Upper lobe of left lung (tissue), 6 donors: ENCODE measurements at places on chromosomes 12 and 14. TPM values are rescaled to one million over a fixed set of nuclear protein-coding genes. Genes with fewer than 3 reads are reported as not detected.

The DCP1B gene
- total RNA-seq, result 12.4 TPM

The GPRC5A gene
- total RNA-seq, result 194 TPM

The NRL gene
- total RNA-seq, result 4.6 TPM

The SPIC gene
- total RNA-seq, result not detected

The RD3L gene
- not detected for total RNA-seq

The COPS7A gene
- total RNA-seq, result 63.4 TPM

The GZMB gene
- 12.0 TPM for total RNA-seq

The ISM2 gene
- total RNA-seq, result not detected

DNA sequence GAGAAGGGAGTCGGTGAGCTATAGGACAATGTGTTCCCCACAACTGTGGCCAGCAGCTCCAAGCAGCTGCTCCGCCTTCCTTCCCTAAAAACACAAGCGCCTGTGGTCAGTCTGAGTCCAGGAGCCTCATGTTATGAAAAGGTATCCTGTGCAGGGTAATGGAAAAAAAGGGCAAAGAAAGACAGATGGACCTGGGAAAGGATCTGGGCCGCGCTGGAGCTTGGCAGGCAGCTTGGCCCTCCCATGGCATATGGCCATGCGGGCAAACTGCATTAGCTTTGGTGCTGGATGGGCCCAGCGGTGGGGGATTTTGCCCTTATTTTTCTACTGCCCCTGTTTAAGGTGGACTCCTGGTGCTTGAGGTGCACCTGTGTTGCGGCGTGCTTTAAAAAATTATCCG lies 23.7 kb upstream of the CHST11 start:
- no peak for DNase-seq

DNA sequence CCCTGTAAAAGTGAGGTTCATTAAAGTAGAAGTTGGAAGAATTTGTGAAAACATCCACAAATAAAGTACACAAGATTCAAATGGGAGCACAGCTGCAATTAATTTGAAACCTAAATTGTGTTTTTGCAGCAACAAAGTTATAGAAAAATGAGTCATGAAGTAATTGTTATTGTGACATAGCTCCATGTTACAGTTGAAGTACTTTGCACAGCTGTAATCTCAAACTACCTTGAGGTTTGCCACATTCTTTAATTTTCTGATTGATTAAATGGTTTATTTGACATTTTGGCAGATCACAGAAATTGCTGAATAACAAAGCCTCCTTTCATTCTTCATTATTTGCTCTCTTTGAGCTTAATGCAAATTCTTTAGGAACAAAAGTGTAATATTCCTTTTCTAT lies 111.3 kb downstream of the RMST start:
- DNase-seq, result no peak

DNA sequence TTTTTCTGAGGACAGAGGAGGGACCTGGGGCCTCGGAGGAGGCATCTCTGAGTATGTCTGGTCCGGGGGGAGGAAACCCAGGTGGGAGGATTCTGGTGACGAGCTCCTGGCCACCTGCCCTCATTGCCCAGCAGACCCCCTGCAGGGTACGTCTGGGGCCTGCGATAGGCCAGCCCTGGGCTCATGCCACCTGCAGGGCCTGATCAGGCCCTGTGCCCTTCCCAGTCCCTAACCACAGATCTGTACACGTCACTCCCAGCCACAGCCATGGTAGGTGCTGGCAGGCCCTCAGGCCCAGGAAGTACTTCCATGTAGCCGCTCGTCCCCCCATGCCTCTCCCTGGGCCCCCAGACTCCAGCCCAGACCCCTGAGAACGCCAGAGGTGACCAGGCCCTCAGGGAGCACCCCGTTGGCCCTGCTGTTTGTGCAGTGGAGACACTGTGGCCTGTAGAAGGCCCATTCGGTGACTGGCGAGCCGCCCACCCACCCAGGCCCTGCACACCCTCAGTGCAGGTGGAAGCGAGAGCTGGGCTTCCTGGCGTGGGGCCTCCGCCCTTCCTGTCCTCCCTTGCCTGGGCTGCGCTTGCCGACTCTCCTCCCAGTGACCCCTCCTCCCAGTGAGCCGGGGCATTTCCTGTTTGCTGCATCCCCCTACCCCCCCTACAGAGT lies 5.7 kb downstream of the INF2 start:
- peak; percentile 83 for DNase-seq

DNA sequence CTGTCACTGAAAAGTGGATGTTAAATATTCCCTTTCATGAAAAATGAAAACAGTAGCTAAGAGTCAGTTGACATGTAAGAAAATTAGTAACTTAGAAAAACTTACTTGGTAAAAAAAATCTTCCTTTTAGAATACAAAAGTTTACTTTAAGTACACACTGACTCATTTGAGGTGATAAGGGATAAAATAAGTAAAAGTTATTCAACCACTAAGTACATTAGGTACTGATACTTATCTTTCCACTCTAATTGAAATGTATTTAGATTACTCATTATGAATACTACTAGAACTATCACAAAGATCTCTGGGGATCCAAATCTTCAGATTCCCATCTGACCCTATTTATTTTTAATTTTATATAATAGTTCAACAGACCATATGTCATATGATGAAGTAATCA lies 12.2 kb downstream of the SYCP3 start:
- DNase-seq, result no peak

GRCh38 chr12:113154351-113154973 lies 4.9 kb downstream of the CFAP73 start:
- DNase-seq, result no peak

DNA sequence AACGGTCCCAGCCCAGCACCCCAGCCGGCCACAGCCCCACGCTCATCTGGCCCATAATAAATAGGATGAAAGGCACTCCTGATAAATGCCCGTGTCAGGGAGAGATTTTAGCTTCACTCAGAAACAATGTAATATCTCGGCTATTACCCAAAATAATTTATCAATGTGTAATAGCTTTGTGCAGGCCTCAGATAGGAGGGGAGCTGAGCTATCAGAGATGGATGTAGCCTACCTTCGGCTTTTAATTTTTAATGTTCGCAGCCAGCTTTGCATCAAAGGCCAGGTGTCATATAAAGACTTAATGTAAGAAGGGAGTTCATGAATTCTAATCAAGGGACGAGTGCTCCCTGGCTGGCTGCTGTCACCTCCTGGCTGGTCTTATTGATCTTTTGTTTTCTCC lies 171.9 kb downstream of the ESRRB start:
- no peak for DNase-seq

- no peak for DNase-seq
Measured at GRCh38 chr12:9180810-9181209, 27.4 kb downstream of the PZP start.

- peak; percentile 95 for DNase-seq
Measured at GRCh38 chr14:104795781-104796686, 486 bp upstream of the AKT1 start.

- DNase-seq, result no peak
Measured at GRCh38 chr14:71324767-71325272, 417.6 kb downstream of the PCNX1 start.

DNA sequence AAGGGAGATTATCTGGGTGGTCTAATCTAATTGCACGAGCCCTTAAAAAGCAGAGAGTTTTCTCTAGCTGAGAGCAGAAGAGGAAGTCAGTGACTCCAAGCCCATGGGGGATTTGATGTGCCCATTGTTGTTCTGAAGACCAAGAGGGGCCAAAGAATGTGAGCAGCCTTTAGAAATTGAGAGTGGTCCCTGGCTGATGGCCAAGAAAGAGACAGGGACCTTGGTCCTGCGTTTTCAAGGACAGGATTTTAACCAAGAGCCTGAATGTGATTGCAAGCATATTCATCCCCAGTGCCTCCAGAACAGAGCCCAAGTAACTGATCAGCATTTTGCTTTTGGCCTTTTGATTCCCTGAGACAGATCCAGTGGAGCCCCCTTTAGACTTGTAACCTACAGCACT lies 1353.9 kb downstream of the AACS start:
- no peak for DNase-seq

DNA sequence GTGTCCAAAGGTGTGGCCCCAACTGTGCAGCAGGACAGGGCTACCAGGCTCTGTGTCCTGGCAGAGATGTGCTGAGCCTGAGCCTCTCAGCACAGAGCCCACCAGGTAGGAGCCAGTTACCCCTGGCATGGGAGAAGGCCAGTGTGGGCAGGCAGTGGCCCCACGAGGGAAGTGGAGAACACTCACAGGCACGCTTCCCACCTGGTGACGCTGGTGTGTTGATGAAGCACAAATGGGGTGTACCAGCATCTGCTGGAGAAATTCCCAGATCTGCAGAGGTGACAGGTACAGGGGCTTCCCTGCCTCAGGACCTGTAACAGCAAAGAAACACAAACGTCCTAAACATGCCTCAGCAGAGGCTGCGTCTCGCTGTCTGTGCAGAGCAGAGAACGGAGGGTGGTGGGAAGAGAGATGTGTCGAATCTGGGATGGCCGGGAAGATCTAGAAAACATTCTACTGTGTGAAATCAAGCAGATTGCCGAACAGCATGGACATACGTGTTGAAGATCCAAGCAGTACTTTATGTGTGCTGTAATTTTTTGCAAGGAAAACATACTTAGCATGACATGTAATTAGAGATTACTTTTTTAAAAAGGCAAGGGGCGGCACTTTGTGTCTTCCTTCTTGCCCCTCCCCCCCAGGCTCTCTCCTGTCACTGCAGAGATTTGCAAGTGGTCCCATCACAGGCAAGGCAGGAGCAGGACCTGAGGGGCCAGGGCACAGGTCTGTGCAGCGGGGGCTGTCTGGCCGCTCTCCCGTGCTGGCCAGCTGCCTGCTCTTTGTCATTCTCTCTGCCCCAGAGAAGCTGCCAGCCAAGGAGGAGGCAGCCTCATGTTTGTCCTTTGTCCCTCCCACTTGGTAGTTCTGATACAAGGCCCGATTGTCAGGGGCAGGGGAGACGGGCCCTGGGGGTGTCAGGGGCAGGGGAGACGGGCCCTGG lies 17.3 kb downstream of the HIP1R start:
- DNase-seq, result no peak

DNA sequence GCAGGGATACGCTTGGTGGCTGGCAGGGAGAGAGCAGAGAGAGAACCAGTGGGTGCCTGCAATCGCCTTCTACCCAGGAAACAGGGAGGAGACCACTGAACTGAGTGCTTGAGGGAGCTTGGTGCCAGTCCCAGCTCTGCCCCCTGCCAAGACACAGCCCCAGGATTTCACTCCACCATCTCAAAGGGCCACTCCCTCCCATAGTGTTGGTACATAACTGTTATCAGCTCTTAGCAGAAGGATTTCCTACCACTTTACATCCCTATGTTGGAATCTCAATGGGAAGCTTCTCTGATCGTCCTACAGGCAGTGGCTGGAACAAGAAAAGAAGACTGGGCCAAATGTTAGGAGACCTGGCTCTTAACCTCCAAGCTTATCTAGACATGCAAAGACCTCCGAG lies 157.4 kb upstream of the FOXN3 start:
- no peak for DNase-seq

- DNase-seq, result no peak
Measured at GRCh38 chr14:75044322-75044721, 6.9 kb downstream of the MLH3 start.

DNA sequence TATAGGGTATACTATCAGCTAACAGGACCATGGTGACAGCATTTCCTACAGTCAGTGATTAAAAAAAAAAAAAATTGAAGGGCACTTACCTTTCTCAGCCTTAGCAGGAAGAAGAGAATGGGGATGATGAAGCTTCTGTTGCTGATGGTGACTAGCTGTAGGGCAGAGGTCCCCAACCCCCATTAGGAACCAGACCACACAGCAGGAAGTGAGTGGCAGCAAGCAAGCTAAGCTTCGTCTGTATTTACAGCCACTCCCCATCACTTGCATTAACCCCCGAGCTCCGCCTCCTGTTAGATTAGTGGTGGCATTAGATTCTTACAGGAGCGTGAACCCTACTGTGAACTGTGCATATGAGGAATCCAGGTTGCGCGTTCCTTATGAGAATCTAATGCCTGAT lies 91.3 kb upstream of the USP44 start:
- no peak for DNase-seq

- peak; percentile 80 for DNase-seq
Measured at GRCh38 chr12:52156757-52157565, 34.9 kb downstream of the KRT80 start.

DNA sequence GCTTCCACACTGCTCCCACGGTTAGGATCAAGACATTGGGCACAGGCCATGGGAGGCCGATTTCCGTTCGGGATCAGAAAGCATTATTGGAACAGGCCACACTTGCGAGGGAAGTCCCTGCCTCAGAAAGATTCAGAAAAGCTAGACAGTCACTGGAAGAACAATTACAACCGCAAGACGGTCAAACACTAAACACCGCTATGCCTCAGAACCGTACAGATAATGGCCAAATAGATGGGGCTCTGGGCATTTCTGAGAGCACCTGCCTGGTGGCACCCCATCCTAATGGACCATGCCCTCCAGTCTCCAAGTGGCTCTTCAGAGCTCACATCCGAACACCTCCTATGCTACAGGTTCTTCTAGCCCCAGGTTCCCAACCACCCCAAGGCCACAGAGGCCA lies 42.0 kb downstream of the SSH1 start:
- DNase-seq, result no peak

DNA sequence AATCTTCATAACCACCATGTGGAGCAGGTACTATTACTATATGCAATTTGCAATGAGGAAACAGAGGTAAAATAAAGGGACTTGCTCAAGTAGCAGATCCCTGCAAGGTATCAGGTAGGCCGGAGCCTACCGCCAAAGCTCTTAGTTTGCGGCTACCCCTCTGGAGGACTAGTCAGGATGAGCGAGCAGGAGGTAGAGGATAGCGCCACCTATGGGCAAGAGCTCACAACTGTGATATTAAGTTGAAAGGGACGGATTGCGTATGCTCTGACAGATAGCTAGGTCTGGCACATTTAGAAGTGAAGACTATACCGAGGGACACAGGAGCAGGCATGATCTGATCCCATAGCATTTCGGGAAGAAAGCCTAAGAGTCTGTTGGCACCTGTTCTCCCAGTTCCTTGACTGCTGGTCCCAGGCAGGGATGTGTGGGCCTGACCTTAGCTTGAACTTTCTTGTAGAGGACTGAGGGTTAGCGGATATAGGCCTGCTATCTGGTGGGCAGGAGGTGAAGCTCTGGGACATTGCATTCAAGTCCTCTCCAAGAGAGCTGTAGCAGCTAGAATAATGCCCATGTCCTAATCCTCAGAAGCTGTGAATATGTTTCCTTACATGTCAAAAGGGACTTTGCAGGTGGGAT lies 48.0 kb downstream of the SLC17A8 start:
- DNase-seq, result no peak

DNA sequence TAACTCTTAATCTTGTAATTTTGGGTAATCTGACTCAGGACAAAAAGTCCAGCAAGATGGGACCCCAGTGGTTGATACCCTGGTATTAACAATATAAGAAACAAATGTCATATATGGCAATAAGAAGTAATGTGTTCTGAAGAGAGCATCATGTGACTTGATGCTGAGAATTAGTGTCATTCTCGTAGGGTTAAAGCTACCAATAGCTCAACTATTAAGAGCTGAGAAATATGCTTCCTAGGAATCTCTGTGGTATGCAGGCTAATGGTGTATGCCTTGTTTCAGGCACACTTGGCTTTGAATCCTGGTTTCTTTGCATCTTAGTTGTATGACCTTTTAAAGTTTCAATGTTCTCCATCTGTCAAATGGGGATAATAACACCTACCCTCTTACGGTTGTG lies 9.1 kb downstream of the MYRFL start:
- no peak for DNase-seq
